ENCODE measurements at places on chromosomes 6 and 20.

- H3K27me3 ChIP-seq, result no peaks in the 10 kb centered on the region
- H3K4me3 ChIP-seq, result no peak overlapping the region
- H3K36me3 ChIP-seq, result peaks cover 11% of the 10 kb centered on the region
- no peaks in the 10 kb centered on the region for H3K4me1 ChIP-seq
- H3K27ac ChIP-seq, result no peak overlapping the region
Observed at GRCh38 chr6:87558446-87558845, 31.3 kb downstream of the RARS2 start.

GRCh38 chr20:43681468-43681942, 14.6 kb downstream of the MYBL2 start:
- peak; percentile 24 for DNase-seq
- no peak overlapping the region for H3K4me3 ChIP-seq
- peaks cover 3% of the 10 kb centered on the region for H3K36me3 ChIP-seq
- H3K27ac ChIP-seq, result no peak overlapping the region

GRCh38 chr20:24102290-24102689, 113.7 kb upstream of the GGTLC1 start:
- no peaks in the 10 kb centered on the region for H3K36me3 ChIP-seq
- H3K27me3 ChIP-seq, result peaks cover 8% of the 10 kb centered on the region
- no peak overlapping the region for H3K4me3 ChIP-seq

- peaks cover 1% of the 10 kb centered on the region for H3K4me1 ChIP-seq
- no peaks in the 10 kb centered on the region for H3K36me3 ChIP-seq
- no peak overlapping the region for H3K4me3 ChIP-seq
- peaks cover 21% of the 10 kb centered on the region for H3K27me3 ChIP-seq
- no peak overlapping the region for H3K27ac ChIP-seq
Observed at GRCh38 chr6:30121446-30122366, 8.8 kb upstream of the TRIM31 start.

DNA sequence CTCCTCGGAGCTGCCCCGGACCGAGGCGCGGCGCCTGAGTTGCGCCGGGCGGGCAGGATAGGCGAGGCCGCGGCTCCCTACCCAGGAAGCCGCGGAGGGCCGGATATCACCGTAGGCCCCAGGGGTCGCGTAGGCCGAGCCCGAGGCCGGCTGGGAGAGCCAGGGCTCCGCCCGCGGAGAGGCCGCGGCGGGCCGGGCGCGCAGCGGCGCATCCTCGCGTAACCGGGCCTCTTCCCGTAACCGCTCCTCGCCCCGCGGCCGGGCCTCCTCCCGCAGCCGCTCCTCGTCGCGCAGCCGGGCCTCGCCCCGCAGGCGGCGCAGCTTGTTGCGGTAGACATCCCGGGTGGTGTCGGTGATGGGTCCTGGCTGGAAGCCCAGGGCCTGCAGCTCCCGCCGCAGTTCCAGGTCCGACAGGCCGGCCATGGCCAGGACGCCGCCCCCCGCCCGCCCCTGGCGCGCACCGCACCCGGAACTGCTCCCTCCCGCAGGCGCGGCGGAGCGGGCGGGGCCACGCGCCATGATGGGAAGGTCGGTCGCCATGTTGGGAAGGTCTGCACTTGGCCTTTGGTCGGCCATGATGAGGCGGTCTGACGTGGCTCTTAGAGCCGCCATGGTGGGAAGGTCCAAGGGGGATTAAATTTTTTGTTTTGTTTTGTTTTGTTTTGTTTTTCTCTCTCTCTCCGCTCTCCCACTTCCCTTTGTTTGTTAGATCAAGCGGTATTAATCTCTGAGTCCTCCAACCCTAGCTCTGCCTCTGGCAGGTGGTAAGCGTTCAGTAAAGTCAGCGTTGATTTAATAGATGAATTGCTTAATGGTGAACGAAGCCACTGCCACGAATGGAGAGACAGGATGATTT, at the start of gene LEMD2:
Gene LEMD2, minus strand, starts transcription at position 437 of the 856 bp plus-strand sequence. Its CDS starts 14 bp downstream, at position 423.
- H3K4me1 ChIP-seq, result peaks cover 24% of the 10 kb centered on the region
- H3K36me3 ChIP-seq, result peaks cover 15% of the 10 kb centered on the region
- peak; percentile 93 for DNase-seq
- peak within 1 kb of the TSS; percentile 84 for H3K4me3 ChIP-seq
- peaks cover 15% of the 10 kb centered on the region for H3K27me3 ChIP-seq
- peak within 1 kb of the TSS; percentile 71 for H3K27ac ChIP-seq

DNA sequence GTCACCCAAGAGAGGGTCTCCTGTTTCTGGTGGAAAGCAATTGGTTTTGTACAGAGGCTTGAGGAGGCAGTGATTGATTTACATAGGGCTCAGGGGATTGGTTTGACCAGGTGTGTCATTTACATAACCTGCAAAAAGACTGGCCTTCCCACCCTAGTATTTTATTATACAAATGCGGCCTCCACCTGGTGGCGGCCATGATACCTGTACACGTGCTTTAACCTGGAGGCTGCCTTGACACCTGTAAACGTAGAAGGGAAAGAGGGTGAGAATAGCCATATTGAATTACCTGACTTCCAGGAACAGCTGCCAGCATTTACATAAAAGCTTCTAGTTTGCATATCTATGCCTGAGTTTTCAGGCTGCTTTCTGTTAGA, 48.7 kb downstream of the HLA-DPB1 start:
- H3K27me3 ChIP-seq, result peaks cover 22% of the 10 kb centered on the region
- H3K36me3 ChIP-seq, result no peaks in the 10 kb centered on the region
- no peak overlapping the region for H3K4me3 ChIP-seq
- H3K27ac ChIP-seq, result no peak overlapping the region
- H3K4me1 ChIP-seq, result no peaks in the 10 kb centered on the region

- peak; percentile 26 for DNase-seq
- no peaks in the 10 kb centered on the region for H3K27me3 ChIP-seq
- H3K4me1 ChIP-seq, result peaks cover 8% of the 10 kb centered on the region
- H3K27ac ChIP-seq, result peak overlapping the region; percentile 28
- H3K36me3 ChIP-seq, result no peaks in the 10 kb centered on the region
Observed at GRCh38 chr20:9348747-9349146, 165.6 kb upstream of the LAMP5 start.

DNA sequence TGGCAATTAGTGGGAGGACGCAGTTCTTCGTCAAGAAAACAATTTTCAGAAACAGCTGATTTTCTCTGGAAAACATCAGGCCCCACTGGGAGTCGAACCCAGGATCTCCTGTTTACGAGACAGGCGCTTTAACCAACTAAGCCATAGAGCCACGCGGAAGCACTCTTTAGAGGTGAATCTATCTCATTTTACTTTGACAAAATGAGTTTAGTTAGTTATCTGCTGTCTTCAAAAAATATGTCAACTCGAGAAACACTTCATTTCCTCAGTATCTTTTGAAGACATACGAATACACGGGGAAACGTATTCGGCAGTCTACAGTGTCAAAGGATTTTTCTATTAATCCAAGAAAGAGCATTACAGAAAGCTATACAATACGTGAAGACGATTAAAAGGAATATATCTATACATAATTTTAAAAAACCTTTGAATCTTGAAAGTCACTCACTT, 26.7 kb downstream of the GPX6 start:
- H3K27me3 ChIP-seq, result peaks cover 5% of the 10 kb centered on the region
- peak overlapping the region; percentile 83 for H3K4me3 ChIP-seq
- no peaks in the 10 kb centered on the region for H3K36me3 ChIP-seq
- peak; percentile 75 for DNase-seq

- no peak for DNase-seq
- no peaks in the 10 kb centered on the region for H3K36me3 ChIP-seq
Observed at GRCh38 chr6:18845896-18846295, 458.7 kb downstream of the RNF144B start.

DNA sequence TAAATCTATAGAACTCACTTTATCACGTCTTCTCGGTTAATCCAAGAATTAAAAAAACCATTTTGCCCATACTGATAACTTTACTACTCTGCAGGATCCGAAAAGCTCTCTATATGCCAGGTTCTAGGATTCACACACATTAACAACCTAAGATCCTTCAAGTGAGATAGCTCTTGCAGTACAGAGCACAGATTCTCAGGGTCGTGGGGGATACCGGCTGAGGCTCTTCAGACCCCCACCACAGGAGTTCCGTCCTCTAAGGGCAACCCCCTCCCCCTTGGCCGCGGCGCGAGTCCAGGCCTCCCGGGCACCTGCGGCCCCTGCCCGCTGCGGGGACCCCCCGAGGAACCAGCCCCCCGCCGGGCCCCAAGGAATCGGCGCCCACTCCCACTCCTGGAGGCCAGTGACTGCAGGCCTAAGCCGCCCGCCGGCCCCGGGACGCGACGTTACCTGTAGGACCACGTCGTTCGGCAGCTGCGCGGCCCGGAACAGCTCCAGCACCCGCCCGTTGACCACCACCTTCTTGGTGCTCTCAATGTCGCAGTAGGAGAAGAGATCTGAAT, 892 bp downstream of the REPS1 start:
- no peaks in the 10 kb centered on the region for H3K27me3 ChIP-seq
- peak overlapping the region; percentile 86 for H3K4me3 ChIP-seq
- no peak for DNase-seq
- no peak overlapping the region for H3K27ac ChIP-seq

DNA sequence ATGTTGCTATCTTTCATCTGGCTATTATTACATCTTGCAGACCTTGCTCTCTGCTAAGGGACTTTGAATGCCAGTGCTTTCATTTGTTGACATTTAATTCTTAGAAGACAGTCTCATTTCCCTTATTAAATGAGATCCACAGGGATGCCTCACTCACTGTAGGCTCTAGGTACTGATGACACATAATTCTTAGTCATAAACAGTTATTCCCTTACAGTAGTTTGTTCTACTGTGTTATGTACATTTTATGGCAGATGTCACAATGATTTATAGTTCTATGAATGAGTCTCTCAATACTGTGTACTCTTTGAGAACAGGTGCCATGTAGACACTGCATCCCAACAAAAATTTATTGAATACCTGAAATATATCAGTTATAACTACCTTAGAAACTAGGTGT, 70.3 kb downstream of the FAM83B start:
- no peak for DNase-seq
- H3K27me3 ChIP-seq, result no peaks in the 10 kb centered on the region
- no peak overlapping the region for H3K27ac ChIP-seq
- no peaks in the 10 kb centered on the region for H3K4me1 ChIP-seq
- H3K4me3 ChIP-seq, result no peak overlapping the region

DNA sequence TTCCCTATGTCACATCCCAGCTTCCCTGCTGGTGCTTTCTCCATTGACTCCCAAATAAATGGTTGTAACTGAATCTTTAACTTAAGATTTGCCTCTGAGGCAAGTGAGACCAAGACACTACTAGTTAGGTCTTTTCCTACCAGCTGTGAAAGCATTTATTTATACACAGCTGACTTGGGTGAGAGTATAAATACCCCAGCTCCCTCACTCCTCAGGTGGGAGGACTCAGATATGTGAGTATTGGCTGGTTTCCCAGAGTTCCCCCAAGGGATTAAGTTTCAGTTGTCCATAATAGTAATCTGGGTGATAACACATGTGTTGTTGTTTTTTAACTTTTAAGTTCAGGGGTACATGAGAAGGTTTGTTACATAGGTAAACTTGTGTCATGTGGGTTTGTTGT, 49.8 kb downstream of the CFAP61 start:
- H3K27me3 ChIP-seq, result no peaks in the 10 kb centered on the region
- no peaks in the 10 kb centered on the region for H3K36me3 ChIP-seq
- no peak overlapping the region for H3K27ac ChIP-seq

DNA sequence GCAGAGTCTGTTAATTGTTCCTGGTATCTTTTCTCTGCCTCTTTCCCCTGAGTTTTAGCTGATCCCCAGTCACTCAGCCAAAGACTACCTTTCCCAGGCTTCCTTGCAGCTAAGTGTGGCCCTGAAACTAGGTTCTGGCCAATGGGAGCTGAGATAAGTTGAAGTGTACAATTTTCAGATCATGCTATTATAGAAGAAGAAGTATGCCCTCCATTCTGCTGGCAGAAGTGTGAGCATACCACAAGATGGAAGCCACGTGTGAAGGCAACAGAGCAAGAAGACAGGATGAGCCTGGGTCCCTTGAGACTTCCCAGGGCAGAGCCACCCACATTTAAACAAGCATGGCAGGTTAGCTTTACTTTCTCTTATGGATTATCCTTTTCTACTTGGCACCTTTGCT, 273.2 kb downstream of the HIVEP2 start:
- no peaks in the 10 kb centered on the region for H3K36me3 ChIP-seq
- no peaks in the 10 kb centered on the region for H3K4me1 ChIP-seq
- no peak for DNase-seq
- no peak overlapping the region for H3K27ac ChIP-seq
- peaks cover 17% of the 10 kb centered on the region for H3K27me3 ChIP-seq

DNA sequence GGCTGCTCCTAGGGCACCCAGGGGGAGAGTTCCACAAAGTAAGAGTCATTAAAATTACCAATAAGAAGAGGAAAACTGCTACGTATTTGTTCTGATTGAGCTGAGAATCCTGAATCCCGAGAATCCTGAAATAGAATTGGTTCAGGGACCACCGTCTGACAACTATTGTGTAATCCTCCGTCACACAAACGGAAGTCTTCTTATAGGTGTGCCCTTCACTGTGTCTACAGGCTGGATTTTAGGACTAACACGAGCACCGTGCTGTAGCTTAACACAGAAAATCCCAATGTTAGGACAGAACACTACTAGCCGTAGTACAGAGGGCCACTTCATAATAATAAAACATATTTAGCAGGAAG, 50.6 kb upstream of the RNF182 start:
- H3K4me3 ChIP-seq, result peak overlapping the region; percentile 80
- H3K27me3 ChIP-seq, result peaks cover 16% of the 10 kb centered on the region
- H3K36me3 ChIP-seq, result no peaks in the 10 kb centered on the region
- no peak overlapping the region for H3K27ac ChIP-seq
- DNase-seq, result no peak

GRCh38 chr20:32357375-32357868, 709 bp upstream of the ASXL1 start:
- H3K27me3 ChIP-seq, result no peaks in the 10 kb centered on the region
- H3K4me3 ChIP-seq, result peak overlapping the region; percentile 94
- DNase-seq, result no peak
- H3K27ac ChIP-seq, result peak overlapping the region; percentile 97

GRCh38 chr20:35304956-35305355, 12.7 kb upstream of the FAM83C start:
- H3K27me3 ChIP-seq, result no peaks in the 10 kb centered on the region
- no peak overlapping the region for H3K4me3 ChIP-seq
- H3K4me1 ChIP-seq, result peaks cover 55% of the 10 kb centered on the region
- H3K27ac ChIP-seq, result peak overlapping the region; percentile 99

All from mesenchymal stem cell (in vitro differentiated cells and primary cell).